GM04503 (cell line): ENCODE measurements at places on chromosomes 7 and 10.

GRCh38 chr7:139523968-139524815 lies 707 bp downstream of the CLEC2L start:
- no peak for DNase-seq

DNA sequence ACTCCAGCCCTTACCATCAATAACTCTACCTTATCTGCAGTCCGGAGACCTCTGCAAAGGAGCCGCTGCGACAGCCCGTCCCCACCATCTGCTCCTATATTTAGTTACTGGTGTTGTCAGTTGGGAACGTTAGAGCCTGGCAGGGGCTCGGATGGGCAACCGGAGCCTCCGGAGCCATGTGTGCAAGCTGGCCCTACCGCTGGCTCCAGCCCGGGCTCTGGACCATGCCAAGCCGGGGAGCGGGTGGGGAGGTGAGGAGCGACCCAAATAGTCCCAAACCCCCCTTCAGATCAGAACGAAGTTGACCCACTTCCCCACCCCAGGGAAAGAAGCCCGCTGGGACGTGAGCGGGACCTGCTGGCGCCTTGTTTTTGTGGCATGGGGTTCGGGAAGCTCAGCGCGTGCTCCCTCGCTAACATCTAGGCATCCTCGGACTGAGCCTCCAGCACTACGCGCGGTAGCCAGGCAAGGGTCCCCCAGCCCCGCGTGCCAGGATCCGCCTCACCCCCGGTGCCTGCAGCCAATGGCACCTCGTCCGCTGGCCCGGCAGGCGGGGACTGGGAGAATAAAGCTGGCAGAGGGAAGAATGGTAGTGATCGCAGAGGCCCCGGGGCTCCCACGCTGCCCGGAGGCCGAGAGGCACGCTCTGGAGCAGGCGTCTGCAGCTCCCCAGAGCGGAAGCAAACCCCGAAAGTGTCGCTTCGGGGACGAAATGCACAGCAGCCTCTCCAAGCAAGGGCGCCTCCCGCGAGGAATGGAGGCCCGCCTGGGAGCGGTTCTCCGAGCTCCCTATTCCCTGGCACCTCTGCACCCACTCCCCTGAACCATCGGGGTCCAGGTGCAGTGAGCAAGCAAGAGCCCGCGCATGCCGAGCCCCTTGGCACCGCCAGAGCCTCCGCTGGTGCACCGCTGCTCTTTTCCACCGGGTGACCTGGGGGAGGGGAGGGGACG lies 679 bp downstream of the LRRC20 start:
- DNase-seq, result no peak

- no peak for DNase-seq
Measured at GRCh38 chr10:23100331-23101030, 5.1 kb downstream of the MSRB2 start.

DNA sequence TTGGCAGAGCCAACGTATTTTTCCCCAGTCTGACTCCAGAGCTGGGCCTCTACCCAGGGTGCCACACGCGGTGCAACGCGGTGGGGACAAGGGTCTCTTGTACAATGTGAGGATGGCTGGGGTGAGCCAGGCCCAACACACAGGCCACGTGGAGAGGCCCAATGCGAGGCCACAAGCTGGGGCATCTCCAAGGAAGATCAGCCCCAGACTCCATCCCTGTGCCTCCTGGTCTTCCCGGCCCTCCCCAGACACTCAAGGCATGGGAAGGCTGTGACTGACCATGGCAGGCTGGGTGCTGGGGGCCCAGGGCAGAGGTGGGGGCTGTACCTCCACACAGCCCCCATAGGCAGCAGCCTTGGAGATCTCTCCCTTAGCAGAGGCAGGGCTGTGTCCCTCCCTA lies 135.3 kb upstream of the FAM20C start:
- no peak for DNase-seq

DNA sequence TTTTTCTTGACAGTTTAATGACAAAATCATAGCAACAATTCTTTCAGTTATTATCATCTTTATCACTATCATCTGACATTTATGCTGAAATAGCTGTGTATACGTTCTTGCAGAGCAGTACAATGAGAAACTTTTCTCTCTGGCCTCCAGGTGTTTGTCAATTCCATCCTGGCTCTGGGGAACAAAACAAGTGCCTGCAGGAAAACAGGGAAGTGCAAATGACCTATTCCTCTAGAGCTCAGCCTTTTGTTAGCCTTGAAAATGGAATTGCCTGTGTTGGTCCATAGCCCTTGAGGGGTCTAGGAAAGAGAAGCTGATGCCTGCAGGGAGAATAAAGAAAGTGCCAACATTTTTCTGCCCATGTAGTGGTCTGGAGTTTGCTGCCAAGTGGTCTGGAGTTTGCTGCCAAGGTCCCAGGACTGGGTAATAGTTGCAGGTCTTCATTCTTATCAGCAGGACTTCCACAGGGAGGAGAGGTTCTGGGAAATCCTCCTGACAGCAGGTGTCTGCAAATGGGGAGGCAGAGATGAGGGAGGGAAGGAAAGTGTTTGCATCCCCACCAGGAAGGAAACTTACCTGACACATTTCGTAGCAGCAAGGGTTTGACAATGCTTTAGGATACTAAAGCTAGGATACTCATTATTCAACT lies 10.1 kb upstream of the CSTF2T start:
- no peak for DNase-seq

GRCh38 chr10:95221124-95221523 lies 27.1 kb downstream of the ACSM6 start:
- no peak for DNase-seq

GRCh38 chr7:920351-921070 lies 34.0 kb downstream of the ADAP1 start:
- DNase-seq, result no peak

- DNase-seq, result no peak
Measured at GRCh38 chr10:110710621-110711020, 66.5 kb downstream of the RBM20 start.

GRCh38 chr10:1141261-1141660 lies 85.1 kb downstream of the WDR37 start:
- no peak for DNase-seq

- DNase-seq, result no peak
Measured at GRCh38 chr10:44874166-44874565, 37.0 kb upstream of the TMEM72 start.

GRCh38 chr10:117818721-117819120 lies 228.0 kb downstream of the RAB11FIP2 start:
- no peak for DNase-seq

GRCh38 chr7:75738604-75738974 lies at the start of gene HIP1:
TSS of gene HIP1 (minus strand) at chr7:75738941. CDS start at chr7:75738920, 21 bp downstream.
- no peak for DNase-seq

GRCh38 chr10:111233439-111233838 lies 156.6 kb downstream of the ADRA2A start:
- no peak for DNase-seq

DNA sequence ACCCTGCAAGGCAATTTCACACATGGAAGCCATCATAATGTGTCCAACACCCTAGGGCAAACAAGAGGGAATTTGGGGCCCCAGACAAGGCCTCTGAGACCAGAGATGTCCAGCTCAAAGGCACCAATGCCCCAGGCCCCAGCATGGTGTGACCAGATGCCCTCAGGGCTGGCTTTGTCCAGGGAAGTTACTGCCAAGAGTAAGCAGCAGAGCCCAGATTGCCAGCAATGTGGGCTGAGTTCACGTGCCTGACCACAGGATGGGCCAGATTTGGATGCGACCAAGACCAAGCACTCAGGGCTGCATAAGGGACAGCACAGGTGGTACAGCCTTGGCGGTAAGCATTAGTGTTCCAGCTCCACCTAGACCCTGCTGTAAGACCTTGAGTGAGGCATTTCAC lies 12.7 kb downstream of the MYOF start:
- no peak for DNase-seq

DNA sequence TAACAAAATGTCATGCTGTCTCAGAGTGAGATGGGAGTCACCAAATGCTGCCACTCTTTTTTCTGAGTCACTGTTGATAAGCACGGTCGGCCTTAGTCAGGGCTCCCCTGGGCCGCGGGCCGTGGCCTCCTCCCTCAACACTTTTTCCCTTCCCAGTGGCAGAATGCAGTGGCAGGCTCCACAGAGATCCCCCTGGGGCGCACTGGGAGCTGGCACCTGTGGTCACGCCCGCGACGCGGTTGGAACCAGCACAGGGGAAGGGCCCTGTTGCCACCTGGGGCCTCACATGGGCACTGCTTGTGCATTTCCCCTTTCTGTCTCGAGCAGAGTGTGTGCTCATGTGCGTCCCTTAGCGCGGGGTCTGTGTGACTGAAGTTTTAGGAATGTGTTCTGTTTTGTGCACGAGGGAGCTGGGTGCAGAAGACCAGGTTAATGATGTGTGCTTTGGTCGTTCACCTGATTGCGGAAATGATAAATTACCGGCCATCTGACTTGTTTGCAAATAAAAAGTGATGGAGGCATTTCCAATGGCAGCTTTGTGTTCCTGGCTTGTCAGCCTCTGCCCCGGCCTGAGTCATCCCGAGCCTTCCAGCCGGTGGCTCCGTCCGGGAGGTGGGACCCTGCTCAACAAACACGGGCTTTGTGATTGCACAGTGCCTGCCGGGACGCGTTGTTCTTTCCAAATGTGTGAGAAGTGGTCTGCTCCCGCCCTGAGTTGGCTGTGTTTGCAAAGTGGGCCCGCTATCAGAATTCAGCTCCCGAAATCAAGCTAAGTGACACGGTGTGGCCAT lies 100.7 kb downstream of the NKX6-2 start:
- DNase-seq, result no peak

DNA sequence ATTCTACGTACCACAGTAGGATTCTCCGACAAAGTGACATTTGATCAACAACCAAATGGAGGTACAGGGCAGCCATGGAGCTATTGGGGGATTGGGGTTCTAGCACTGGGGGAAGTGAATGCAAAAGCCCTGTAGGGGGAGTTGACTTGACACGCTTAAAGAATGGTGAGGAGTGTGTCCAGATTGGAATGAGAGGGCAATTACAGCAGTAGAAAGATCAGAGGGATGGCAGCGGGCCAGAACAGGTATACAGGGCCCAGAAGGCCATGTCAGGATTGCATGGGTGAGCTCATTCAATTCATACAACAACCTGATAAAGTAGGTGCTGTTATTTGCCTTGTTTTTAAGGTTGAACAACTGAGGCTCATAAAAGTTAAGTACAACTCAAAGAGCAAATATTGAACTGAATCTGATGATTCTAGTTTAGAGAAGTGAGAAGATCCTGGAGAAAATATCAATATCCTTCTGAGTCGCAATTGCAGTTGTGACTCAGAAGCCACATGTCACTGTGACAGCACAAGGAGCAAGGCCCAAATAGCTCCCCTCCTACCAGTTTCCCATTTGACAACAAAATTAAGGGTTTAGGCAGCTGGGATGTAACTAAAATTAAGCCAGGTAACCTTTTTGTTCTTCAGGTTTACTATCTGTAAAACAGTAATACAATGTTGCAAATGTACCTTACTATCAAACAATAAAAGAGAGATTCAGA lies 28.0 kb upstream of the CTTNBP2 start:
- no peak for DNase-seq

DNA sequence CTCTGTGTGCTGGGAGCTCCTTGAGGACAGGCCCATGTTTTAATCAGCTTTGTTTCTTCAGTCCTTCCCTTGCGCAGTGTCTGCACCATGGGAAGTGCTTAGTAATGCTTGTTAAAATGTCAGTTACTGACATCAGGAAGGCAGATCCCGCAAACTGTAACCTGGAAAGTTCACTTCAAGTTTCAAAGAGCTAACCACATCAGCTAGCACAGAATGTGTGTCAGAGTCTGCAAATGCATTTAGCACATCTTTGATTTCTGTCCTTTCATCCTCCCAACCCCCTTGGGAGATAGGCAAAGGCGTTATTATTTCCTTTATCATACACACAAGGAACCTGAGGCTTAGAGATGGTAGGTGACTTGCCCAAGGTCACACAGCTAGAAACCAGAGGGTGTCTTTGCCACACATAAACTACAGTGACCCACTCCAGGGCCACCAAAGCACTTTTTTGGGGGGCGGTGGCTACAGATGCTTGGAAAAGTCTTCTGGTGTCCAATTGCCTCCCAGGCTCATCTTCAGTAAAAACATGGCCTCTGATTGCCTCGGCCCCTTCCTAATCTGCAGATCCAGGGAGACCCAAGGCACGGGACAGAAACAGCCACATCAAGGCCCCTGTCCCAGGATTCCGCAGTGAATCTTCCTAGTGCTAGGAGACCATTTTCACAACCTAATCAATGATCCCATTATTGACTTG lies 116.2 kb upstream of the GPR26 start:
- DNase-seq, result no peak

DNA sequence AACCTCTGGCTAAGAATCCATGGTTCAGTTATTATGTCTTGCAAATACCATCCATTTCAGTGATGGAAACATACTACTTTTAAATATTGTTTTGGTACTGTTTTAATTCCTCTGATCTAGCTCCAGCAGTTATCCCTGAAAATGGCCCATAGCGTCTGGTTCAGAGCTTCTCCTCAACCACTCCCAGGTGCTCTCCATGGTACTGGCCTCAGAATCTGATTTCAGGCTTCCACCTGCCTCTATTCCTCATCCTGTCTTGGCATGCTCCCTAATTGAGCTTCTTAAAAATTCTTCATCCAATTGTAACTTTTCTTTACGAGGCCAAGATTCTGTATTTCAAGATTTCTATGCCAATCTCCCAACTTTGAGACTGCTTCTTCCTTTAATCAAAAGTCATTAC lies 236.3 kb downstream of the HTR7 start:
- DNase-seq, result no peak

DNA sequence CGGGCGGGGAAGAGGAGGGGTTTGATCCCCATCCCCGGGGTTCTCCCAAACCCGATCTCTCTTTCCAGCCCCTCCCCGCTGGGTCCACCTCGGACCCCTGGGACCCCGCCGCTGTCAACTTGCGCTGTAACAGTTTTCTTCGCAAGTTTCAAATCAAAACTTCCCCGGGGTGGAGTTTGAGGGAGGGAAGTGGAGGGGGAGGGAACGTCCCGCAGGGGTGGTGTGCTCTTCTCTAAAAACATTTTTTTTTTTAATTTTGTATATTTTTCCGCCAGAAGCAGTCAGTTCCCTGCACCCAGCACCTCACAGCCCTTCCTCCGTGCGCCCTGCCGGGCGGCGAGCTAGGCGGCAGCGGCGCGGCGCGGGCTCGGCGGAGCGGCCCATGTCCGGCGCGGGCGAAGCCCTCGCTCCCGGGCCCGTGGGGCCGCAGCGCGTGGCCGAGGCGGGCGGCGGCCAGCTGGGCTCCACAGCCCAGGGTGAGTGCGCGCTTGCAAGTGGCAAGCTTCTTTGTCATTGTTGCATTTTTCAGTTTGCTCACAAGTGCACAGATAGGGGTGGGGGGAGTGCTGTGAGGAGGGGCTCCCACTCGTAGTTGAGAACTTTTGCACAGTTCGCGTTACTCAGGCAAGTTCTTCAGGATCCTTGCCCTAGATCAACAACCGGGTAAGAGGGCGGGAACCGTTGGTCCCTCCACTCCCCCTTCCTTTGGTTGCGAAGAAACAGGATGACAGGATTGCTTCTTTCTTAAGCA lies 933 bp downstream of the MDFIC start:
- peak; percentile 34 for DNase-seq

DNA sequence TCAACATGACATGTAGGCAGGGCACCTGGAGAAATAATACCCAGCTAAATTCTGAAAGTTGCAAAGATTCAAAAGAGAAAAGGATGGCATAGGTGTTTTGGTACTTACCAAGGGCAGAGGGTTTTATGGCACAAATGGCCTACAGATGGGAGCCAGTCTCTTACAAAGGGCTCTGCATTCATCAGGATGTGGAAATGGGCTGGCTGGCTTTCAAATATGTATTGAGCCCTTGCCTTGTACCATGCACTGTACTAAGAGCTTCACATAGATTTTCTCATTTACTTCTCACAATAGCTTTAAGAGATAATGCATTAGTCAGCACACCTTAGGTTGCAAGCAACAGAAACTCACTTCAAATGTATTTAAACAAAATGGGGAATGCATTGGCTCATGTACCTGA lies 327.1 kb downstream of the BICC1 start:
- no peak for DNase-seq
